ENCODE measurements at places on chromosomes 4 and X.

DNA sequence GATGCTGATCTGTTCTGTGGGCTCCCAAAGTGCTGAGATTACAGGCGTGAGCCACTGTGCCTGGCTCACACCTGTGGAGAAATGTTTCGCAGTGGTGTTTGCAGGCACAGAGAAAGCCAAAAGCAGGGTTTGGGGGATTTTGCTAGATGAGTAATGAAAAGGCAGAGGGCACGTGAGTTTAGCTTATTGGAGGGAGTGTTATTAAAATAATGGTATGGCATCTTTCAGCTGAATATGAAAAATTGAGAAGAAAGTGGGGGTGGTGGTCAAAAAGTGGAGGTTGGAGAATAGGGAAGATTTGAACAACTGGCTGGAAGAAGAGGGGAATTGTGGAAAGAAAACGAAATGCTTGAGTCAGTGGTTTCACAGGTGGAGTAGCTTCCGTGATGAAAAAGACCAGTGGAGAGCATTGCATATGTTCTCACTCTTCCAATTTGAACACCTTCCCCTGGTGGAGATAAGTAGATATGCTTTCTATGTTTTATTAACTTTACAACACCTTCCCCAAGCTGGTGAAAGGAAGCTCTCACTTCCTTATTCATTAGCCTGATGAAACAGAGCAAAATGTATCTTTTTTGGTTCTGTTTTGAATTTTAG is 1.1 kb upstream of the CHST7 start:
- no peak for DNase-seq

- DNase-seq, result no peak
Measured at GRCh38 chr4:41943506-41943905, 8.3 kb downstream of the TMEM33 start.

- no peak for DNase-seq
Measured at GRCh38 chr4:48944252-48944651, 37.7 kb upstream of the OCIAD2 start.

DNA sequence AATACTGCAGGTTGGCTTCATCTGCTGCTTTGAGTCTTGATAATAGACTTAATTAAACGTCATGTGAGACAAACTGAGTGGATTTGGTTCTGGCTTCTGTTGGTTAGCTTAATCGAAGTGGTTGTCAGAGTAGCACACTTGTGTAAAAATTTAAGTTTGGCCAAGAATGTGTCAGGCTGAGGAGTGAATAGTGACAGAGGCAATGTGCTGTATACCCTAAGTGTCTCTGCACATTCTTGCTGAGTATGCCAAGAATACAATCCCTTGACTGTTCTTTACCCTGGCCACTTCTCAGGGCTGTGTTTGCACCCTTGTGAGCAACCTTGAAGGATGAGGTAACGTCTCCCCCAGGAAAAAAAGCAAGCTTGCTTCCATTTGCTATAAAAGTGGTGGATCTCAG is 14.9 kb downstream of the RPS3A start:
- DNase-seq, result no peak

DNA sequence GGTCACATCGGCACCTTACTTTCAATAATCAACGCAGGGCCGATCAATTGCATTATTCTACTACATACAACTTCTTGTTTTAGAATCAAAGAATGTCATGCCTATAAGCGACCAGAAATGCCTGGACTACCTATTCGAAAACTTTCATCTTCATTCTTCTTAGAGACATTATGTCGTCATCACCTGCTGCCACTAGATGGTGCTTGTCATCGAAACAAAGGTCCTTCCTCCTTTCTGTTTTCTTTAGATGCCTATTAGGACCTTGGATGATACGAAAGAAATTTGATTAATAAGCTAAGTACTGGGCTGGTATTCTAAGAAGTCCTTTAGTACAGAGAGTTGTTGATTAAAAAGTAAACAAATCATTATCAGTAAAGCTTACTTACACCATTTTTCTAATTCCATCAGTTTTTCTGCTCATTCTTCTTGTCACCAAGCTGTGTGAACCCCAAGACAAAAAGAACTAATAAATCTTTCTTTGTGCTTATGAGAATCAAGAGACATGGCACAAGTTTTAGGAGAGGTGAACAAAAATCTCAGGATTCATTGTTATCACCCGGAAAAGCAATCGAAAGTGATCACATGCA is 154.5 kb upstream of the SLC4A4 start:
- peak; percentile 59 for DNase-seq

- no peak for DNase-seq
Measured at GRCh38 chrX:120468479-120468824, 644 bp downstream of the LAMP2 start.

DNA sequence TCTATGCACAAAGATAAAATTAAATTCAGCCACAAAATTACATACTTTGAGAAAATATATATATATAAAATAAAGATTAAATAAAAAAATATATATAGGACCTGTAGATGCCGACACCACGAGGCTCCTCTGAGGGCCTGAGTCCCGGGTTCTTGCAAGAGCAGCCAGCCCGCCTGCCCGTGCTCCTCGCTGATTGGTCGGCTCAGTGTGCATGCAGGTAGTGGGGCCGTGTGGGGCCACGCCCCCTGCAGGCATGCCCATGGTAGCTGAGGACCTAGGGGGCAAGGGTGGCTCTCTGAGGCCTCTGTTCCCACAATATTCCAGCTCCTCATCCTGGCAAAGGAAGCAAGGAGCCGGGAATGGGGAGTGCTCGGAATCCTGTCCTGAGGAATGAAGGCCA is 80.5 kb upstream of the AMELX start:
- no peak for DNase-seq
